ELF-1 (cell line): ENCODE measurements at places on chromosomes 1 and 21.

GRCh38 chr21:45582128-45582527, 39.9 kb upstream of the SLC19A1 start:
- DNase-seq, result no peak

GRCh38 chr1:226535666-226536065, 12.9 kb upstream of the STUM start:
- no peak for DNase-seq

GRCh38 chr21:26168371-26168770, 2.2 kb downstream of the APP start:
- DNase-seq, result no peak

GRCh38 chr1:104991702-104992101, 1242.0 kb downstream of the AMY1C start:
- DNase-seq, result no peak

DNA sequence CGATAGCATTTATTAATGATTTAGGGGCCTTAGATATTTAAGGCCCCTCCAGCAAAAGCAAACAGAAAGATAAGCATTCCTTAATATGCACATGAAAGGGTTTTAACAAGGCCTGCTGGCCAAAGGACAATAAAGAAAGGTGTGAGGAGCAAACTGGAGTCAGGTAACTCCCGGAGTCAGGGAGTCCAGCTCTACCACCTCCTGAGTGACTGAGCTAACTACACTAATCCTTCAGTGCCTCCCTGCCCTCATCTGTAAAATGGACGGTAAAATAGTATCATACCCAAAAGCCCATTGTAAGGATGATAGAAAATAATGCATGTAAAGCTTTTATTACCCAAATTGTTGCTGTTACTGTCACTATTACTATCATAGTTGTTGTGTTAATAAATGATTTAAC, 161.7 kb downstream of the SIPA1L2 start:
- DNase-seq, result peak; percentile 36

DNA sequence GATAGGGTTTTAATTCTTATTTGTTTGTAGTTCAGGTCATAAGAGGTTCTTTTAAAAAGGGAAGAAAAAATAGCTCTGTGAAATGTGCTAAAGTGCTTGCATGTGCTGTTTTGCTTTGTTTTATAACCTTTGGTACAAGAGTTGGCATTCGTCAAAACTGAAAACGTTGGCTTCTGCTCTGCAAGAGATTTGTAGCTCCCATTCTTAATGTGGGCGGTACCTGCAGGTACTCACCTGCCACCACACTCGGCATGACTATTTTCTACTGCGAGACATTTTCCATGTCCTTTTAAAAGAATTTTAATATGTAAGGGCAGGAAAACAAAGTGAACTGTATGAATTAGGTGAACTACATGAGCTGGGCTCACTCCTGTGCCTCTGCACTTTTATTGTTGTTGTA, 92.6 kb downstream of the ADARB1 start:
- DNase-seq, result no peak

- DNase-seq, result no peak
These were observed 41.5 kb downstream of the CAPN9 start for GRCh38 chr1:230788561-230789275.

- peak; percentile 23 for DNase-seq
These were observed 57.8 kb upstream of the RAVER2 start for GRCh38 chr1:64686828-64687724.

DNA sequence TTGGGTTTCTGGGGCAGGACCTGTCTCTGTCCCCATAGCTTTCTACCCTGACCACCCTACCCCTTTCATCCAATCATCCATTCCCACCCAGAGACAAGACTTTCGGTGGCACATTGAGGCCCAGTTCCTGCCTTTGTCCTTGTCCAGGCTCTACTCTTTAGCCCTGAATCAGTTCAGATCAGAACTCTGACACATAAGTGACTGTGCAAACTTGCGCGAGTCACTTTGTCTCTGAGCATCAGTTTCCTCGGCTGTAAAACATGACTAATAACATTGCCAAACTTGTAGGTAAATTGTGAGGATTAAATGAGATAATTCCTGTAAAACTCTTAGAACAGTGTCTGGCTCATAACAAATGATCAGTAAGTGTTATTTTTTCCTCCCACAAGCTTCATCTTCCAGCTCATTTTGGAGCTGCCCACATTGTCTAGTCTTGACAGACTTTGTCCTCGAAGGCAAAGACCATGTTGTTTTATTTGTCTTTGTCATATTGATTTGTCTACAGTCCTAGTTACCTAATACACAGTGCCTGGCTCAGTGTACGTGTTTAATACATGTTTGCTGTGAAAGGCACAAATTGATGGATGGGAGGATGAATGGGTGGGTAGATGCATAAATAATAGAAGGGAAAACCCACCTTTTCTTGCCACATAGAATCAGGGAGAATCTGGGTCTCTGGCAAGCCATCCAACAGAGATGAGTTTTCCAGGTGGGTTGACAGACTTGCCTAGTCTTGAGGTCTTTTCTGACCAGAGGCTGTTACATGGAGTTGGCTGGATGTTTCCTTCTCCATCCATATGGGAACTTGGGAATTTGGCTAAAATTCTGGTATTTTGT, 262.9 kb downstream of the OMA1 start:
- no peak for DNase-seq

- no peak for DNase-seq
These were observed 32.8 kb upstream of the RNF19B start for GRCh38 chr1:32997381-32997891.

DNA sequence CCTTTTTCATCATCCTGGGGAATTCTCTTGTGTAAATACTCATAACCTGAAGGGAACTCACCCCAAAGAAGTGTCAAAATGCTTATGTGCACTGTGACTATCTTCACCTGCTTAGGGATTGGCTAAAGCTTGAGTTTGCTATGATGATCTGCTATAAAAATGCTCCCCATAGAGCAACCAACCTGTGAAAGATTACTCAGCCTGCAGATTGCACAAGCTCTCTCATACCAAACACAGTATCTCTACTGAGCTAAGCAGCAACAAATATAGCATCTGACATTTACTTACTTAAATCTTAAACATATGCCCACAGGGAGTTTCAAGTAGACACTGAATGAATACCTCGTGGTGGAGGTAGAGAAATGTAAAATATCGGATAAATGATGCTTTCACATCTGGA, 725.8 kb downstream of the MRPL39 start:
- DNase-seq, result no peak

DNA sequence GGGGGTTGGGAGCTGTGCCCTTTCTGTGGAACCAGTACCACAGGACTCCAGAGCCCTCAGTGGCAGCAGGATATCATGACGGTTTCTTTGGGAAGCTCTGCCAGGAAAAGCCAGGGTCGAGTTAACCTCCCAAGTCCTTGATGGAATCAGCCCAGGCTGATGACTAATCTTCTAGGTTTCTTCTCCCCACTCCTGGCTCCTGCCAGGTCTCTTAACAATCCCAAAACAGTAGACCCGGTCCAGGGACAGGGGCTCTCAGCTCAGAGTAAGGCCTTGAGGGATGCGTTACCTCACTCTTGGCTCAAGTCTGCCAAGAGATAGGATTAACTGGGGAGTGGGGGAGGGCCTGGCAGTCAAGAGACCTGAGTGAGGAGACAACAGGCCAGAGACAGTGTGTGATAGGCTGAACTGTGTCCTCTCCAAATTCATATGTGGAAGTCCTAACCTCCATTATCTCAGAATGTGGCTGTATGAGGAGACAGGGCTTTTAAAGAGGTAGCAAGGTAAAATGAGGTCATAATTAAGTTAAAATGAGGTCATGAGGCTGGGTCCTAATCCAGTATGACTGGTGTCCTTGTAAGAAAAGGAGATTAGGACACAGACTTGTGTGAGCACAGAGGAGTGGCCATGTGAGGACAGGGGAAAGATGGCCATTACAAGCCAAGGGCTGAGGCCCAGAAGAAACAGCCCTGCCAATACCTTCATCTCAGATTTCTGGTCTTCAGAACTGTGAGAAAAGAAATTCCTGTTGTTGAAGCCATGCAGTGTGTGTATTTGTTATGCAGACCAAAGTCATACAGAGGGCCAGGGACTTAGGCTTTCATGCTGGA, 95.0 kb downstream of the BEND5 start:
- DNase-seq, result no peak

- no peak for DNase-seq
These were observed 16.9 kb upstream of the KRTAP19-5 start for GRCh38 chr21:30518876-30519275.

DNA sequence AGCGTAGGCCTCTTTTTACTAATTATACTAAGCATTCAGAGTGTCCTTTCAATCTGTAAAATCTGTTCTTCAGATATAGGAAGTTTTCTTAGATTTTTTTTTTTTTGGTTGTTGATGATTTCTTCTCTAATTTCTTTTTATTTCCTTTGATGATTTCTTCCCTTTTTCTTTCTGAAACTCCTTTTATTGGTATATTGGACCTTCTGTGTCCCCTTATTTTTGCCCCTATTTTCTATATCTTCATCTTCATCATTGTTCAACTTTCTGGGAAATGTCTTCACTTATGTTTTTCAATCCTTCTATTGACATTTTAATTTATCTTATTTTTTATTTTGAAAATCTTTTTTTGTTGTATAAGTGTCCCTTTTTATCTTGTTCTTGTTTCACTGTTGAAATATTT, 17.2 kb upstream of the SYT14 start:
- no peak for DNase-seq

DNA sequence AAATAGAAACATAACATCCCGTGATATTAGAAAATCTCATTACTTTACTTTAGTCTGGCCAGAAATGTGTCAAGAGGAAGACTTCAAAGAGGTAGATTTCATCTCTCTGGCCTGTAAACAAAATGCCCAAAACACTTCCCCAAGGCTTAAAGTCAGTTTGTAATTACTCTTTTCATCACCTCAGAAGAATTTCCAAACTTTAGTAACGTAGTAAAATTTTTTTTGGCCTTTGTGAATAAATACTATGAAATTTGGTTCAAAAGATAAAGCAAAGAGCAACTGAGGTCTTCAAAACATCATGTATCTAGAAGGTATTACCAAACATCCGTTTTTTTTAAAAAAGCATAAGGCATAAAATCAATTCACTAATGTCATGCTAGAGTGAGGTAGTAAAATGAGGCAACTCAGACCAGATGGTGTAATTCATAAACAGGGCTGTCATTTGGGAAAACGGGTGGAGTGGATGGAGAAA, 51.4 kb downstream of the LEPR start:
- no peak for DNase-seq

GRCh38 chr21:15329191-15329590, 264.4 kb upstream of the NRIP1 start:
- no peak for DNase-seq

DNA sequence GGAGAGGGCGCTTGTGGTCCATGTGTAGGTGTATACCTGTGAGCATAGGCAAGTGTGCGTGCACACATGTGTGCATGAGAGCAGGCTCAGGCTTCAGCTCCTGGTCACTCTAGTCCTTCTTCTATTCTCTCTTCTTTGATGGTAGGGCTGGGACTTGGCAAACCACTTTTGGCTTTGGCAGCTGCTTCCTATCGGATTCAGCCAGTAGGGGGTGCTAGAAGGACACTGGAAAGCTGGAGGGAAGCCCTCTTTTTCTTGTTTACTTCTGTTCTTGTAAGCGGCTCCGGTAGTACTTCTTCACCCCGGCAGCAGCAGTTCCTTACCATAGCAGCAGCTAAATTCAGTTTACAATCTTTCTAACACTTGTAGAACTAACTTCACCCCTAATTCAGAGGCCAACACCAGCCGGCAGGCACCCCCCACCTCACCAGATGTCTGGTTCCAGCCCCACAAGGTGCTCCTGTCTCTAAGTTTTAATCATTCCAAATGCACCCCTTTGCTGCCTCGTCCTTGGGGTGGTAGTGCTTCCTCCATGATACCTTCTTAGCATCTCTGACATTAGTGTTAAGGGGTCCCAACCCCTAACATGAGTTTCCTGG, 25.1 kb downstream of the NENF start:
- peak; percentile 91 for DNase-seq

DNA sequence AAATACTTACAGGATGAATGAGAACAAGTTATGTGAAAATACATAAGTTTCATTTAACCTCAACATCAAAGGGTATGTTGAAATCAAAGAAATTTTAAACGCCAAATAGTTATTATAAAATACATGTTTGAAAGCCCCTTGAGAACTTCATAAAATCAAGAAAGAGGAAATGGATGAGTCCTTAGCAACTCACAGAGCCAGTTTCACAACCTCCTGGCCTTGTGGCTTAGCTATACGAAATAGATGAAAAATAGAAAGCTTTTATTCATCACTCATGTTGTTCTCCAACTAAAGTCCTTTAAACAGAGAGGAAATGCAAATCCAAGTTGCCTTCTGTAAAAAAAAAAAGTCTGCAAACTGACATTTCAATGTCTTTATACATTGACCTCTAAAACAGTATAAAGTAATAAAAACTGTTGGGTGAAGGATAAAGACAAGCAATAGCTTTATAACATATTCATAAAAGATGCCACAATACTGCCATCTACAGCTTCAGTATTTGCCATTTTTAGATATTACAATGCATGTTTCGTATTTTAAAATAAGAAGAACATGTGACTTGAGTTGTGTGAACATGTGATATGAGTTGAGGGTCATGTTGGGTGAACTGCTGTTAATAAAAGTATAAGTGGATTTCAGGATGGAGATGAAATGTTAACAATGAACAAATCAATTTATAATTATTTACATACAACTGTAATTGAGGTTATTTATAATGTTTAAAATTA, 847.8 kb downstream of the MRPL39 start:
- no peak for DNase-seq

- DNase-seq, result no peak
These were observed 11.5 kb upstream of the VASH2 start for GRCh38 chr1:212938846-212939245.

- DNase-seq, result no peak
These were observed 10.9 kb downstream of the LRRC8B start for GRCh38 chr1:89535537-89535936.

DNA sequence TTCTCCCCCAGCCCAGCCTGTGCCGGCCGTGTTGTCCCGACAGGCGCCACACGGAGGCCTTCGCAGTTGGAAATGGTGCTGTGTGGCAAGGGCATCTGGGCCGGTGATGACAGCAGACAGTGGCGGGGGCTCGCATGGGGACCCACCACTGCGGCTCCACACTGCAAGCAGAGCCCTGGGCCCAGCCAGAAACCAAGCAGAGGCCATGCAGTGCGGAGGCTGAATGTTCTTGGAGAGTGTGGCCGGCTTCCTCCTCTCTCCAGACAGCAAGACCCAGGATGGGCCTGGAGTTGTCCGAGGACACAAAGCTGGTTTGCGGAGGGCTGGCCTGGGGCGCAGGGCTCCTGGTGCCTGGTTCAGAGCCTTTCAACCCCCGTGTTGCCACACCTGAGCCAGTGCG, 104.6 kb downstream of the SIK1 start:
- no peak for DNase-seq

DNA sequence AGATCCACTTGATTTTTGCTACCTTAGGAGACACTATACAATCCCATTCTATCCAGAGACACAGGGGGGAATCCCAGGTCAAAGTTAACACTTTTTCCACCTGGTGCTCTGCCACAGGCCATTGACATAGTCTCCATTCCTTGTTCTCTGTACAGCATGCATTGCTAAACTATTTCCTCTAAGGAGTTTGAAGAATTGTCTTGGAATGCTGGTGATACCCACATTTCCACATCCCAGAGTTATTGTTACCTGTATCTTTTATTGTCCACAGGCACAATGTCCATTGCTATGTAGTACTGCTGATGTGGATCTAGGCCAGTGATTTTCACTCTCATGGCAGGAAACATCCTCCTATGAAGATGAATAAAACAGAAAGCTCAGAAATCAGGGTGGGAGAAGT, 61.9 kb downstream of the TBX15 start:
- no peak for DNase-seq
